ENCODE measurements at places on chromosomes 13 and 19.

DNA sequence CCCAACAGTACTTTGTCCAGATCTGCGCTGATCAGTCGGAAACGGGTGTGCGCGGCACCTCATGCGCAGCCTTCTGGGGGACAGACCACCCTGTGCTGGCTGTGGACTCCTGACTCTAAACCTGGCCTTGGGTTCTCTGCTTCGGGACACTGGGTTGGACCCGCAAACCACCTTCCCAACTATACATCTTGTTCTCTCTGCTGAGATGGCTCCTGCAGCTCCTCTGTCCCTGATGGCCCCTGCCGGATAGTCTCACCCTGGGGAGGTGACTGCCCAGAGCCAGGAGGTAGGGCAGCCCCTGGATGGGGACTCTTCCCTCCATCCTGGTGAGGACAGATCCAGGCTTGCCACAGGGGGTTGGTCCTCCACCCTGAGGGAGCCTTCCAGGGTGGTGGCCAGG is 23.3 kb downstream of the RFX1 start:
- DNase-seq = no peak

- DNase-seq = no peak
Observed at GRCh38 chr13:50829896-50830295, 13.6 kb downstream of the DLEU7 start.

- DNase-seq = no peak
Observed at GRCh38 chr19:46472592-46472991, 1.2 kb upstream of the PNMA8A start.

DNA sequence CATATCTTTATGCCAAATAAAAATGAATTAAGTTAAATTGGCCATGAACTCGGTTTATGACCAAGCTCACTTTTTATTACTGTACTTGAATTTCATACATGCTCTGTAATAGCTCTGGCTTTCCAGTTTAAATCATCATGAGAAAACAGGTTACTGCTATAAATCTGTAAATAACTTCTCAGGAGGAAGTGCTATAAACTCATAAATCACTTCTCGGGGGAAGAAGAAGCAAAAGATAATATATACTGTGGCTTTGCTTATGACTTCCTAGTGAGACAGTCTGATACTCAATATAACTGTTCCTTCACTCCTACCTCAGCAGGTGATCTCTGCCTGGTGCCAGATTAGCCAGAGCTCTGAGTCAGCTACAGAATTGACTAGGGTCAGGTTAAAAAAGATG is 12.5 kb downstream of the SUPT20H start:
- no peak for DNase-seq

GRCh38 chr19:47179653-47180310 is 49.1 kb downstream of the SAE1 start:
- DNase-seq = no peak

DNA sequence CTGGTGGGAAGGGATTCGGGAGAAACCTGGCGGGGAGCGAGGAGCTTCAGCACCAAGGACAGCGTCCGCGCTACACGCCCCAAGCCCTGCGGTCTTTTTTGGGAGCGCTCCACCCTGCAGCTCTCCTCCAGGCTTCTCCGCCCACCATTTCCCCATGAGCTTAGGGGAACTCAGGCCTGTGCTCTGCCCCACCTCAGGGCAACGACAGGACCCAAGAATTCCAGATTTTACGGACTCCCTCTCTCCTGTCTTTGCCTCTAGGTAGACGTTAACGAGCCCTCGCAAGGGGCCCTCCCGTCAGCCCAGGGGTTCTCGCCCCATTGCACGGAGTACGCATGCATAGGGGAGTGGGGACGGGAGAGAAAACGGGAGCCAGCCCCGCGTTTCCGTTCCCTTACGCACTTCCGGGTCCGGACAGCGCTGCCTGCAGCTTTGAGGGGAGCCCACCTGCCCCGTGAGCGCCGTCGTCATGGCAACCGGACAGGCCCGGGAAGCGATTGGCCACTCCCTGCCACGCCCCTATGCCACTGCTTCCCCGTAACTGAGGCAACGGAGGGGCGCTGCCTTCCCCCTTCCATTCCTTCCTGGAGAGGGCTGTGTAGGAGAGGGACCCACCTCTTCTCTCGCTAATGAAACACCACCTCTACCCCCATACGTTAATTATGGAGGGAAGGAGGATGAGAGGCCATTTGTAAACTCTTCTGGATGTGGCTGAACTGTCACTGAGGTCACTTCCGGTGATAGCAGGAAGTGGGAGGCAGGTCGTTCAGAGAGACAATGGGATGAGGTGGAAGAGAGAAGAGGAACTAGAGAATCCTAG is 20.8 kb downstream of the NOVA2 start:
- DNase-seq = peak; percentile 70

DNA sequence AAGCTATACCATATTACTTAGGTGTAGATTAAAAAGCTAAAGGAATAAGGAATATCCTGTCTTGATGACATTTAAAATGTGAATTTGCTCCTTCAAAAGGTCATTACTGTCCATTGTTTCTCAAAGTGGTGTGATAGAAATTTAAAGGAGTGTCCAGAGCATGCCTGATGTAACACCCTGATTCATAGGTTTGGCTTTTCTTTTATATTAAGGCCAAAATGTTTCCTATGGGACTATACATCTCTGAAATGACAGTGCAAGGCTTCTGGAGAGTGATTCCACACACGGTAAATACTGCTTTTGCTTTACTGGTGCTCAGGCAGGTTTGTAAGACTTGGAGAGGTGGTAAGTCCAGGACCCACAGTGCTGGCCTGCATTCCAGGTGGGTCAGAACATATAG is 289.9 kb downstream of the RFC3 start:
- DNase-seq = no peak

GRCh38 chr19:40424637-40425449 is 949 bp downstream of the SERTAD1 start:
- DNase-seq = no peak

GRCh38 chr19:8831373-8831772 is 731 bp downstream of the ZNF558 start:
- DNase-seq = no peak

- DNase-seq = no peak
Observed at GRCh38 chr19:6963244-6963852, 57.9 kb downstream of the MBD3L2B start.

DNA sequence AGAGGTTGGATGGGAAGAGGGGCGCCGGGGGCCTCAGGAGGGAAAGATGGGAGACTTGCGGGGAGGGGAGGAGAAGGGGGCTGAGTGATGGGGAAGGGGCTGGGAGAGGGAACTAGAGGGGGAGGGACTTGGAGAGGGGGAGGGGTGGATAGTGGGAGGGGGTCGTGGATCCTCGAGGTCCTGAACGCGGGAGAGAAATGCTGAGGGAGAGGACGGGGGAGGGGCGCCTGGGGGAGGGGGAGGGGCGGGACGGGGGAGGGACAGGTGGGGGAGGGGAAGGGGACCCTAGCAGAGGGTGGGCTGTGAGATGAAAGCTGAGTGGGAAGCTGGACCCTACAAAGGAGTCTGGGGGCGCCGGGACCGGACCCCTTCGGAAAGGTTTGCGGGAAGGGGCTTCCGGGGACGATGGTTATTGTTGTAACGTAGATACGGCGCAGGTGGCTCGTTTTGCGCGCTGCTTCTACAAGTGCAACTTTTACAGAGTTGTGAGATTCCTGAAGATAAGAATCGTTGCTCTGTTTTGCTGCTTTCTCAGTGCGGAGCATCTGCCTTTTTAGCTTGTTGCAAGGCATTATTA is 418 bp downstream of the ZNF444 start:
- peak; percentile 27 for DNase-seq

DNA sequence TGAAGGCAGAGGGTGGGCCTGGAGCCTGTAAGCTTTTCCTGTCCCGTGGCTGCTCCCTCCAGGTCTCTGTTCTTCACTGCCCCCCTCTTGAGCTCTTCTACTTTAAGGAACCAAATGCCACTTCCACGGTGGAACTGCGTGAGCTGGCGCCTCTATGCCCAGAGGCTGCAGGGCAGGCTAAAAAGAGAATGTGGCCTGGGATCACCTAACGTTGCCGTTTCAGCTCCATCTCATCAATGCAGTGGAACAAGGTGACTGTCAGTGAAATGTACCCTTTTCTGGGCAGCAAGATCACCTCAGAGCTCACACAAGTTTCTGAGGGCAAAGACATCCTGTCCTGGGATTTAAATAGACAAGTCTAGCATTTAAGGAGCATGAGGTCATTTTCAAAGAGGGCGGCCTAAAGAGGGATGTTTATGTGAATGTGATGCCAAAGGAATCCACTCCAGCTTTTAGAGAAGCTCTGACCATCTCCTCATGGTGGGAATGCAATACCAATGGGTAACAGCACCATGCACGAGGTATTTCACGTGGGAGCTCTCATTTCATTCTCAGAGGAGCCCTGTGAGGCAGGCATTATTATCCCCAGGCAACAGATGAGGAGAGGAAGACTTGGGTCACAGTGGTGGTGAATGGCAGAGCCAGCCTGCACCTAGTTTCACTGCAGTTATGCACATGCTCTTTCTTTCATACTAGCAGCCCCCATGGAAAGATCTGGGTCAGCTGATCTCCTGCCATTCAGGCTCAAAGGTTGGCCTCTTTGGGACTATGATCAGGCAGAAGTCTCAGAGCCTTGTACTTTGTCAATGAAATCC is 39.3 kb downstream of the RGCC start:
- no peak for DNase-seq

DNA sequence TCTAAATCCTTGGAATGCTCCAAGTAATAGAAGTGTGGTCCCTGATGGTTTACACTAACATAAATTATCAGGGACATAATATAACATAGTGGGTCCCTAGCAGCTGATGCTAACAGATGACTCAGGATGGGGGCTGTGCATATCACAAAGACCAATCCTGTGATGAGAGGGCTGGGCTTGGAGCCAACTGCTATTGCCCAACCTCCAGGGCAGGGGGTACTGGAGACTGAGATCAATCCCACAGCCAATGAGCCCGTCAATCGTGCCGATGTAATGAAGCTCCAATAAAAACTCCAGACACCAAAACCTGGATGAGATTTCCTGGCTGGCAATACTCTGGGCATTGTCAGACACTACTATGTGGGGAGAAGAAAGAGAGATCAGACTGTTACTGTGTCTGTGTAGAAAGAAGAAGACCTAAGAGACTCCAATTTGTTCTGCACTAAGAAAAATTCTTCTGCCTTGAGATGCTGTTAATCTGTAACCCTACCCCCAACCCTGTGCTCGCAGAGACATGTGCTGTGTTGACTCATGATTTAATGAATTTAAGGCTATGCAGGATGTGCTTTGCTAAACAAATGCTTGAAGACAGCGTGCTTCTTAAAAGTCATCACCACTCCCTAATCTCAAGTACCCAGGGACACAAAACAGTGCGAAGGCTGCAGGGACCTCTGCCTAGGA is 33.4 kb downstream of the ABCC4 start:
- no peak for DNase-seq

- DNase-seq = peak; percentile 44
Observed at GRCh38 chr19:45645631-45646344, 6.6 kb upstream of the EML2 start.

DNA sequence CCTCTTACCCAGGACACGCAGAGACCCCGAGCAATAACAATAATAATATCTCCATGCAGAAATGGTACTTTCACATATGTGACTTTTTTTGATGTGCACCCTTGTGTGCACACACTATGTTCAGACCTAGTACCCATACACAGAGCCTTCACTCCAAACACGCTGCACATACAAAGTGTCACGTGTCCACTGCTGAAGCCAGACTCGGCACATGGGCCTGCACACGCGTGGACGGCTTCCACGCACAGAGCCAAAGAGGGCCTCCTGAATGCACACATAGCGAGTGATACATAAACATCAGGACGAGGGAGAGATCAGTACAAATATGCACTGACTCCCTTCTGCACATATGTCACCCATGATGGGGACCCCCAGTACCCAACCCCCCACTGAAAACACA is 41.9 kb upstream of the POU2F2 start:
- DNase-seq = no peak

GRCh38 chr19:55624109-55625003 is at the start of gene ZNF784:
Gene ZNF784 (minus strand): TSS chr19:55624566. CDS start chr19:55624561, 5 bp downstream.
- DNase-seq = peak; percentile 93

DNA sequence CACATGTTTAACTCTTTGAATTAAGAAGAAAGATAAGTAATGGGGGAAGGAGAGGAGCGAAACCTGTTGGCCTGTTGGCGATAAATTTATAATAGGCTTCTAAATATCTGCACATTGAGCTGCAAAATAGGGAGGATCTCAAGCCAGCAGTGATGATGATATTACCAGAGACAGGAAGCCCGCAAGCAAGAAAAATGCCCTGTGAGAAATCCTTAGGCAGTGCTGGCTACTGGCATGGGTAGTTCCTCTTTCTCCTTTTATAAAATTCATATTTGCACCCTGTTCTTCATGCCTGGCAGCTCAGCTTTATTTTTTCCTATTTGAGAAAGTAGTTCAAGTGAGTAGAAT is 858 bp upstream of the USP12 start:
- DNase-seq = no peak

DNA sequence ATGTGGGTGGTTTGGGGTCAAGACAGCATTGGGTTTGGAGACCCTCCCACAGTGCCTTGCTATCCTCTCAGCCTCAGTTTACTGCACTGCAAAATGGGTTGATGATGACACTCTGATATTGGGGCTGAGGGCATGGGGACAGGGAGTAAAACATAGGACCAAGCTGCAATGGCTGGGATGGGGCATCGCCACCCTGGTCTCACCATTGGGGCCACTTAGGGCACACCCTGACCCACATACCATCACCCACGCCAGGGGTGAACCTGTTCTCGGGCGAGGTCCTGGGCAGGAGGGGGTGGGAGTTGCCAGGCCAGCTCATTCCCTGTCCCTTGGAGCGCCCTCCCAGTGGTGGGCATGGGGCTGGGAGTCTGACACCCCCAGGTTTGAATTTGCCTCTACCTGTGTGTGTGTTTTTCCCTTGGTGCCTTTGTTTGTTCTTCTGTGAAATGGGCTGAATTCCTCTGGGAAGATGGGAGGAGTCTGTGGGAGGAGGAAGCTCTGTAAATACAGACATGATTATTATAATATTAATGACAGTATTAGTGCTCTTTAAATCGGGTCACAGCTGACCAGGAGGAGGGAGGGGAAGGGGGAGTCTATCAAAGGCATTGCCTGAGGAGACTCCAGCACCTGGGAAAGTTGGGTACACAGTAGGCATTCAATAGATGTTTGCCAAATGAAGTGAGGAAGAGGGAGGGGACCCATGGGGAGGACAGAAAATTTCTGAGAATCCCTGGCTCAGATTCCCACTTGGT is 2.2 kb upstream of the FCHO1 start:
- no peak for DNase-seq

- DNase-seq = no peak
Observed at GRCh38 chr13:54226876-54227275, 1198.3 kb downstream of the OLFM4 start.

GRCh38 chr19:10115392-10116084 is 4.0 kb downstream of the P2RY11 start:
- DNase-seq = no peak

- no peak for DNase-seq
Observed at GRCh38 chr13:110371550-110372465, 64.7 kb downstream of the COL4A2 start.

- no peak for DNase-seq
Observed at GRCh38 chr13:28268800-28269223, 130.5 kb downstream of the PAN3 start.

DNA sequence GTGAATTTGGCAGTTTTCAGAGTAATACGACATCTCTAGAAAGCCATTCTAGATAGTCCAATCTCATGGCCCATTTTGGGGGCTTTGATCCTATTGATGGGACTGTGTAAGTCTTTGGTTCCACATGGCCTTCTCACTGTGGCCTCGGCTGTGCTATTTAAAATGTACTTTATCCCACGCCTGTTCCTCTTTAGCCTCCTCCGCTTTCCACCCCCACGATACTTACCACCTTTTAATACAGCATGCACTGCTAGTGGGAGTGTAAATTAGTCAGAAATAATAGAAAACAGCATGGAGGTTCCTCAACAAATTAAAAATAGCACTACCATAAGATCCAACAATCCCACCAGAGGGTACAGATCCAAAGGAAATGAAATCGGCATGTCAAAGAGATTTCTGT is 28.3 kb upstream of the CEBPG start:
- DNase-seq = no peak
